Central memory CD8-positive, alpha-beta T cell (primary cell): ENCODE measurements at places on chromosomes 11 and 22.

- no peak for DNase-seq
These were observed 1174.4 kb downstream of the BRD1 start for GRCh38 chr22:48653306-48653705.

DNA sequence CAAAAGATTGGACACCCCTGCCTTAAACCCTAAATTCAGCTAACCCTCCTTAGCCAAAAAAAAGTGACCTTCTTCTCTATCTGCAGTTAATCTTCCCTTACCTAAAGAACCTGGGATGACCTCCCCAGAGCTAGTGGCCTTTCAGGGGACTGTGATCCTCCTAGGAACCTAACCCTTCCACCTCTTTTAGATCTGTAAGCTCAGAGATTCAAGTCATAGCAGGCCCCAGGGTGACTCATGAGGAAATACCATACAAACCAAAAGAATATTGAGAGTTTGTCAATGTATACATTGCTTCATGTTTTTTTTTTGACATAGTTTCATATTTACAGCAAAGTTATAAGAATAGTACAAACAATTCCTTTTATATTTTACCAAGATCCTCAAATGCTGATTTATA, 38.3 kb upstream of the CXCR5 start:
- DNase-seq, result no peak

DNA sequence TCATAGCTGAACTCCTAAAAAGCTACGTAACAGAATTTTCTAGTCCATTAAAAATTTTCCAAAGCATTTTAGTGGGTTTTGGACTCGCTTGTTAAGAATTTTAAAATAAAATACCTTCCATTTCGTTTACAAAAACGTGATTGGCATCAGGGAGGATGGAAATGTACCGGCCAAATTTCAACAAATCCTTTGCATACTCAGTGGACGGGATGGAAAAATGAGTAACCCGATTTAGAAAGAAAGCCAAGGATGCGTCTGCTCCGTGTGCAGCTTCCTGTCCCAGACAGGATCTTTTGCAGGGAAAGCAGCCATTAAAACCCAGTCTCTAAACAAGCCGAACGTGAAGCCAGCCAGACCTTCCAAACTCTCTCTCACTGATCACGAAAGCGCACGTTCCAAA, 15.6 kb downstream of the TMEM184B start:
- DNase-seq, result no peak

DNA sequence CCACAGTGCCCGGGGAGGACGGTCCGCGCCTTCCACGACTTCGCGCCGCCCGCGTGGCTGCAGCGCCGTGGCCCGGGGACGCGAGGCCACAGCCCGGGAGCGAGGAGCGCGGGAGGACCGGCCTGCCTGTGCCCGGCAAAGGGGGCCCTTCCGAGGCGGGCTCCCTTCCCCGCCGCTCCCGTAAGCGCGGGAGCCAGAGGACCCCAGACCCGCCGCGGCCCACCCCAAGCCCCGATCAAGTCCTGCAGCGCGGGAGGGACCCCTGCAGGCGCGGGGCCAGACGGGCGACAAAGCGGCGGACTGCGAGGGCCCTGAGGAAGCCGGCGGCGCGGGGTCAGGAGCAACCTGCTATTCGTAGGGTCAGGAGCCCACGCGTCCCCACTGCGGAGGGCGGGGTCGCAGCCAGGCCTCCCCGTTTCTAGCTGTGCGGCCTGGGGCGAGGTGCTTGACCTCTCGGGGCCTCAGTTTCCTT, 110.3 kb downstream of the WNT7B start:
- no peak for DNase-seq

DNA sequence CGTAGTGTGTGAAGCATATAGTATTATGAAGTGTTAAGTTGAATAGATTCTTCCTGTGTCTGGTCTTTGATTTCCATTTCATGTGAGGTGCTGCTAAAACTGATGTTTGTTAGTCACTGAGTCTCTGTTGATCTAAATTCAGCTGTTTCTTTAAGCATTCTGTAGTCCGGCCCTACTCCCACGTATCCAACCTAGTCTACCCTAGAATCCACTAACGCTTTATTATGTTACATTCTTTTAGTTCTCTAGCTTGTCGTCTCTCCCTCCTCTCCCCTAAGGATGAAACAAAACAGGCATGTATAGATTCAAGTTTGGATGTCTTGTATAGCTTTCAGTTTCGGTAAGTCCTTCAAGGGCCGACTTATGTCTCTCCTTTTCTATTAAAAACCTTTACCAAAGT, 4.1 kb downstream of the WEE1 start:
- DNase-seq, result no peak

DNA sequence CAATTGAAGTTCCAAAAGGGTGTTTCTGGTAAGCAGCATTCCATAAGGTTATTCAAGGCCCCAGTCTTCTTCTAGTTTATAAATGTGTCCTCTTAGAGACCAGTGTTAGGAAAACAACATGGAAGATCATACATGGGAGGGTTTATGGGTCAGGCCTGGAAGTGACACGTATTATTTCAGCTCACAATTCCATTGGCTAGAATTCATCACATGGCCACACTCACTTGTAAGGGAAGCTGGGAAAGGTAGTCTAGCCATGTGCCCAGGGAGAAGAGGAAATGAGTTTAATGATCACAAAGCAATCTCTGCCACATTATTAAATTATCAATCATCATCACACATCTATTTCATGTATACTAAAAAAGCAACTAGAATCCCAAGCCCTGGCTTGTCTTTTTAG, 181.7 kb upstream of the TBCEL start:
- no peak for DNase-seq

DNA sequence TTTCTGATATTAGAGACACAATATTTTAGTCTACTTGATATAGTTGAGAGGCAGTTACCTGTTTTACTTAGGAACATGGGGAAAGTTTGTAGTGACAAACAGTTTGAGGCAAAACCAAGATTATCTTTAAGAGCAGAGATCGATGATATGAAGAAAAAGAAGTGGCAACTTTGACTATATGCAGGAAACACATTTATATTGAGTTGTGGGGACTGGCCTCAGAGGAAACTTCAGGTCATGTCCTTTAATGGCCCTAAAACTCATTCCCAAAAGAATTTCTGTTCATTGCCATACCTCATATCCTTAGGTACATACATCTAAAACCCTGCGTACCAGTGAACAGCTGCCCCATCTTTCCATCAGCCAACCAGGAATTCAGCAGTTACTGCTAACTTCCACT, 4.5 kb downstream of the HBG1 start:
- no peak for DNase-seq

- DNase-seq, result no peak
These were observed 2.5 kb downstream of the ARHGAP32 start for GRCh38 chr11:129189646-129190045.

- DNase-seq, result no peak
These were observed 23.6 kb upstream of the MUC5B start for GRCh38 chr11:1199241-1199750.

- no peak for DNase-seq
These were observed 4.3 kb downstream of the BCO2 start for GRCh38 chr11:112179601-112180000.

- DNase-seq, result no peak
These were observed 5.5 kb downstream of the CDC42EP1 start for GRCh38 chr22:37565830-37566229.

DNA sequence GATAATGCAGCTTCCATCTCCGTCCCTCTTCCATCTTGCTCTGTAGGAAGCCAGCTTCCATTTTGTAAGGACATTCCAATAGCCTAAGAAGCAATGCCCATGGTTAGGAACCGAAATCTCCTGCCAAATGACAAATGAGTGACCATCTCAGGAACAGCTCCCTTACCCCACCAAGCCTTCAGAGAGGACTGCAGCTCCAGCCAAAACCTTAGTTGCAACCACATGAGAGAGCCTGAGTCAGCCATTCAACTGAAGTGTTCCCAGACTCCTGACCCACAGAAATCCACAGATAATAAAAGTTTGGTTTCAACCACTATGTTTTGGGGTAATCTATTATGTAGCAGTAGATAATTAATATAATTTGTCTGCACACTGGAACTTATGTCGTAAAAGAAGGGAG, 51.7 kb upstream of the LDLRAD3 start:
- no peak for DNase-seq

DNA sequence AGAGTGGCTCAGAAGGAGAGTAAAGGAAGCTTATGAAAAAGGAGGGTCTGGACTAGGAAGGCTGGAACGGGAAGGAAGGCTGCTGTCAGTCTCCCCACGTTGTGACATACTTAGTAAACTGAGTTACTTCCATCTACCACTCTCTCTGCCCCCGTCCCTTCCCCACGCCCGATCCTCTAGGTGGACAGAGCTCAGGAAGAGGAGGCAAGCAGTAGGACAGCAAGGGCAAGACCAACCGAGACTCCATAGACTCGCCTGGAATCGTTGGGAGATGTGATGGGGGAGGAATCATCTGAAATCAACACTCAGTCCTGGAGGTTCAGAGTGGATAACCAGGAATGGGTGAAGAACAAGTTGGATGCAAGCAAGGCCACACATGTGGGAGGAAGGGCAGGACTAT, 240.7 kb downstream of the BUD13 start:
- DNase-seq, result no peak

- no peak for DNase-seq
These were observed 2.4 kb downstream of the FADS2 start for GRCh38 chr11:61830237-61831105.

GRCh38 chr22:44330744-44331660, 18.3 kb upstream of the SHISAL1 start:
- no peak for DNase-seq

DNA sequence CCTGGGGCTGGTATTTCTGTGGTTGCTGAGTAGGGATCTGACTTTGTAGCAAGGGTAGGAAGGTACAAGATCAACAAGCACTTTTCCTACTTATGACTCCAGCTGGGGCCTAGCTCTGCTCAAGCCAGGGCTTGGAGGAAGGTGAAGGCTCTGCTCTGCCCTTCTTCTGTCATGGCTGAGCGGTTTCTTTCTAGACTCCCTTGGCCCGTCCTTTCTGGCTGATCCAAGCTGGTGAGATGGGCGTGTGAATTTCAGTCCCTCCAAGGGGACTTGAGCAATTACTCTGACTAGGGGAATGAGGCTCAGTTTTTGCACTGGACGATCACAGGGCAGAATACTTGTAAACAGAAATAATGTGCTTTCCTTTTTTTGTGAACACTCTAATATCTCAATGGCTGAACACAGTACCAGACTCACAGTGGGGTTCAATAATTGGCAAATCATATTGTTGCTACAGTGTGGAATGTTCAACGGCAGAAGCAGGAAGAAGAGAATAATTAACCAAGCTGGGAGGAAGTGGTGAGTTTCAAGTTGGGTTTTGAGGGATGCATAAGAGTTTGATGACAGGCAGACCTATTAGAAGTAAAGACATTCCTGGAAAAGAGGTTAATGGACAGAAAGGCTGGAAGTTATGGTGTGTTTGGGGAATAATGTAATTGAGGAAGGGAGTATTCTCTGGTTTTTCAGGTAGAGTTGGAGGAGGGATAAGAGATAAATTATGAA, 507.6 kb downstream of the MIAT start:
- no peak for DNase-seq

- peak; percentile 5 for DNase-seq
These were observed 532.8 kb downstream of the BRD1 start for GRCh38 chr22:49294656-49295464.

GRCh38 chr11:119680541-119681360, 48.2 kb downstream of the NECTIN1 start:
- no peak for DNase-seq
